CD14-positive monocyte (primary cell): ENCODE measurements at places on chromosomes 11 and 22.
A peak's percentile ranks its signal among the peaks of the same experiment; 100 is the strongest.

GRCh38 chr11:59141673-59142460 is 789 bp upstream of the FAM111A start:
- H3K36me3 ChIP-seq = peaks cover 12% of the 10 kb centered on the region
- H3K27ac ChIP-seq = peak overlapping the region; percentile 99
- no peaks in the 10 kb centered on the region for H3K27me3 ChIP-seq
- DNase-seq = no peak
- H3K4me1 ChIP-seq = peaks cover 40% of the 10 kb centered on the region
- peak overlapping the region; percentile 83 for H3K4me3 ChIP-seq

- H3K4me3 ChIP-seq = no peak overlapping the region
- peaks cover 49% of the 10 kb centered on the region for H3K4me1 ChIP-seq
- H3K27ac ChIP-seq = no peak overlapping the region
These were observed 34.3 kb upstream of the MYRF start for GRCh38 chr11:61718046-61718531.

- DNase-seq = no peak
- H3K27me3 ChIP-seq = no peaks in the 10 kb centered on the region
- H3K36me3 ChIP-seq = no peaks in the 10 kb centered on the region
- H3K27ac ChIP-seq = no peak overlapping the region
These were observed 14.1 kb upstream of the HTR3A start for GRCh38 chr11:113960702-113961330.

GRCh38 chr22:38412435-38413084 is 42.4 kb downstream of the KCNJ4 start:
- H3K4me3 ChIP-seq = peak overlapping the region; percentile 55
- H3K27me3 ChIP-seq = no peaks in the 10 kb centered on the region
- DNase-seq = no peak
- H3K4me1 ChIP-seq = peaks cover 33% of the 10 kb centered on the region
- no peaks in the 10 kb centered on the region for H3K36me3 ChIP-seq
- no peak overlapping the region for H3K27ac ChIP-seq

- H3K4me3 ChIP-seq = no peak overlapping the region
- H3K27ac ChIP-seq = no peak overlapping the region
- H3K27me3 ChIP-seq = no peaks in the 10 kb centered on the region
- no peaks in the 10 kb centered on the region for H3K36me3 ChIP-seq
These were observed 765.4 kb upstream of the ANO3 start for GRCh38 chr11:25566298-25567200.

DNA sequence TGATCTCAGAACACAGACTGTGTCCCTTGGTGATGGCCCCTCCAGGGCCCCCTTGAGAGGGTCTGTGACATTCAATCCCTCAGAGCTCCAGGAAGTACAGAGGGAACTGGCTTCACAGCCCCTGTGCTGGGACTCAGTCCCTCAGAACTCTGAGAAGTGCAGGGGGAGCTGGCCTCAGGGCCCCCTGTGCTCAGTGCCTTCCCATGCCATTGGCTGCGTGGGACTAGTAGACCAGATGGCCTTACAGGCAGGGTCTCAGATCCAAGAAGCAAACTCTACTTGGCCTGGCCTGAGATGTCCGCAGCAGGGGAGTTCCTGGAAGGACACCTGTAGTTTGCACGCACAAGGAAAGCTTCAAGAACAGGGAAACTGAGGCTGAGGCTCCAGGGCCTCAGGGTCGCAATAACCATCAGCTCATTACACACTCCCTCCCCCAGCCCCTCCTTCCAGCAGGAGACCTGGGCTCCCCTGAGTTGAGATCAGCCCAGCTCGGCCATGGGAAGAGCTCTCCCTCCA is 138.4 kb downstream of the BRD1 start:
- H3K27me3 ChIP-seq = no peaks in the 10 kb centered on the region
- H3K27ac ChIP-seq = no peak overlapping the region
- H3K36me3 ChIP-seq = no peaks in the 10 kb centered on the region
- H3K4me3 ChIP-seq = no peak overlapping the region
- DNase-seq = no peak

- no peak for DNase-seq
- H3K36me3 ChIP-seq = no peaks in the 10 kb centered on the region
- H3K27me3 ChIP-seq = no peaks in the 10 kb centered on the region
These were observed 255.0 kb upstream of the TBCEL start for GRCh38 chr11:120768949-120769348.

GRCh38 chr22:21984793-21985192 is 2.2 kb upstream of the TOP3B start:
- H3K27me3 ChIP-seq = no peaks in the 10 kb centered on the region
- no peak overlapping the region for H3K27ac ChIP-seq
- H3K36me3 ChIP-seq = peaks cover 2% of the 10 kb centered on the region
- no peak for DNase-seq

DNA sequence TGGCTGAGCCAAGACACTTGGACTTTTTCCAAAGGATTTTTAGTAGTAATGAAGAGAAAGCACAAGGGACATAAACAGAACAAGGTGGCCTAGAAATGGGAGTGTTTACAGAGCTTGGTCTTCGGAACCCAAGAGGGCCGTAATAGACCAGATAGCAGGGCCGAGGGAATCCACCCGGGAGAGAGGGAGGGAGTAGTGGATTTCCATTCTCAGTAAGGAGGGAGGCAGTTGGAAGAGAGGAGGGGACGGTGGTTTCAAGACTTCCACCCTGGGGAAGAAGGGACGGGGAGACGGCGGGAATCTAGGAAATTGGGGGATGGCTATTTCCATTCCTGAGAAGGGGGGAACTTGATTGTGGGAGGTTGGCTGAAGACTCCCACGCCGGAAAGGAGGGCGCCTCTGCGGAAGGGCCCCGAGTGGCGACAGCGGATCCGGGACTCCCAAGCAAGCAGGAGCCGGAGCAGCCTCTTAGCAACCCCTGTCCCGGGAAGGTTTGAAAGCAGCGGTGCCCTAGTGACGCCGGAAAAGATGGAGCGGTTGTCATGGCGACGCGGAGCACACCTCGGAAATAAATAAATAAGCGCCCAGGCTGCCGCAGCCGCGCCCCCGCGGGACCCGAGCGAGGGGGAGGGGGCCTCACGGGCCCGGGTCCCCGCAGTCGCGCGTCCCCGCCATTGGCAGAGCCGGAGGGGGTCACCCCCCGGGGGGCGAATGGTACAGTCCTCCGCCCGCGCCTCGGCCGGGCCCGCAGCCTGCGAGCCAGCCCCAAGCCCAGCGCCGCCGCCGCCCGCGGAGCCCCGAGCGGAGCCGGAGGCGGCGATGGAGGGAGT is 31.6 kb downstream of the EIF3F start:
- H3K4me3 ChIP-seq = no peak overlapping the region
- no peak for DNase-seq
- H3K27ac ChIP-seq = no peak overlapping the region

DNA sequence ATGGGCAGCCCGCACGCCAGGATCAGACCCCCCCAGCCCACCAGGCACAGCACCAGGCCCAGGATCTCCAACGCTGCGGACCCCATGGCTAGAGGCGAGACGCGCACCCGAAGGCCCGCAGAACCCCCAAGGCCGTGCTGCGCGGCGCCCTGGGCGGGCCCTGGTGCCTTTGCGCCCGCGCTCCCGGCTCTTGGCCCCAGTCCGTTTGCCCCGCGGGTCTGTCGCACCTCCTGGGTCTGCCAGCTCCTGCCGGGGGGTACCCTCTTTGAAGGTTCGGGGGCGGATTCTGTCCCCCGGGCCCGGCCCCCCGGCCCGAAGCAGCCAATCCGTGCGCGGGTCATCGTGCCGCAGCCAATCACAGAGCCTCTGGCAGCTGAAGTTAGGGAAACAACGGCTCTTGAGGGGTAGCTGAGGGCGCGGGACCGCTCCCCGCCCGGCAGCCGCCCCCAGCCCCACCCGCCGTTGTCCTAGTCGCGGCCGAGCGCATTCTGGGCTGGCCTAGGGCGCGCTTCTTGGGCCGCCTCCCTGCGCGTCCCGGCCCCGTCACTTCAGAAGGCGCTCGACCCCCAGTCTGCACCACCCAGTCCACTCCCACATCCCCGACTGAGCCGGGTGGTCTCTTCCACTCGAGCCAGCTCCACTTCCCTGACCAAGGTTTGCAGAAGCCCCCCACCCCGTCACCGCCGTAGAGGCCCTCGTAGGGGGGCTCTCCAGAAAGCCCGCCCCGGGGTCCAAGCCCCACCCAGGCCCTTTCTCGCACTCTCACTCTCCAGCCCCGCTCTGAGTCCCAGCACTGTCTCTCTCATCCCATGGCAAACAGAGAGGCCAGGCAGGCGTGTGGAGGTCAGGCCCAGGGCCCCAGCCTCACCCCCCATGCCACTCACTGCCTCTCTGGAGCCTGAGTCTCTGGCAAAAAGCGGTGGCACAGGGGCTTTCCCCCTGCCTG is at the start of gene CLDN5:
Gene CLDN5, minus strand, starts transcription at position 241 of the 946 bp plus-strand sequence. Its CDS starts 155 bp downstream, at position 86.
- H3K27me3 ChIP-seq = peaks cover 38% of the 10 kb centered on the region
- no peaks in the 10 kb centered on the region for H3K36me3 ChIP-seq
- peaks cover 17% of the 10 kb centered on the region for H3K4me1 ChIP-seq
- no peak for DNase-seq
- H3K27ac ChIP-seq = no peak within 1 kb of the TSS

DNA sequence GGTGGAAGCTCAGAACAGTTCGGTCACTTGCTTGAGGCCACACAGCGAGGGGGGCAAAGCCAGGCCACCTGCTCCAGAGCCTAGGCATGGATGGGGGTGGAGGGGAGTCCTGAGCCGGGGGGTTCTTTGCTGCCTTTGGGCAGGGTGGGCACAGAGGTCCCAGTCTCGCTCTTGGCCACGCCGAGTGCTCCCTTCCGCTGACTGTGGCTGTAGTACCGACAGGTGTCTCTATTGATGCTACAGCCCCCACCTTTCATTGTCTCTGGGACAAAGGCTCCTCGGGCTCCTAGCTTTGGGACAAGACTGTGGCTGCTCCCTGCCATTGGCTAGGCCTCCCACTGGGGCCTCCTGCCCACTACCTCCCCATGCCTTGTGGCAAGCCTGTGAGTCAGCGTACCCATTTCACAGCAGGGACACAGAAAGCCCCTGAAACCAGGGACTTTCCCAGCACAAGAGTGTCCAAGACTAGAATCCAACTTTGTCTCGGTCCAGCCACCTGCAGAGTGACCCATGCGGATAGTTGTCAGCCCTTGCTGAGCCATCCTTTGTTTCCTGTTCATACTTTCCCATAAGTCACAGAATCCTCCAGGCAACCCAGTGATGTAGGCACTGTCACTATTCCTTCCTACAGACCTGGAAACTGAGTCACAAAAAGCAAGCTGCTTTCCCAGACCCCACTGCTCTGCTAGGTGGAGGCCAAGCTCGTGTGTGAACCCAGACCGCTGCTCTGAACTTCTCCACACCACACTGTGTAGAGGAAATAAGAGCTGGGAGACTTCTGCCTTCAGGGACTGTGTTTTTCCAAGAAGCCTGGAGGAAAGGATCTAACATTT is 17.2 kb downstream of the MYEOV start:
- no peak overlapping the region for H3K4me3 ChIP-seq
- H3K4me1 ChIP-seq = peaks cover 29% of the 10 kb centered on the region
- H3K27me3 ChIP-seq = peaks cover 5% of the 10 kb centered on the region
- no peak overlapping the region for H3K27ac ChIP-seq

GRCh38 chr11:77039491-77040400 is 5.5 kb downstream of the B3GNT6 start:
- peaks cover 15% of the 10 kb centered on the region for H3K4me1 ChIP-seq
- peaks cover 33% of the 10 kb centered on the region for H3K27me3 ChIP-seq
- no peaks in the 10 kb centered on the region for H3K36me3 ChIP-seq
- no peak overlapping the region for H3K27ac ChIP-seq

DNA sequence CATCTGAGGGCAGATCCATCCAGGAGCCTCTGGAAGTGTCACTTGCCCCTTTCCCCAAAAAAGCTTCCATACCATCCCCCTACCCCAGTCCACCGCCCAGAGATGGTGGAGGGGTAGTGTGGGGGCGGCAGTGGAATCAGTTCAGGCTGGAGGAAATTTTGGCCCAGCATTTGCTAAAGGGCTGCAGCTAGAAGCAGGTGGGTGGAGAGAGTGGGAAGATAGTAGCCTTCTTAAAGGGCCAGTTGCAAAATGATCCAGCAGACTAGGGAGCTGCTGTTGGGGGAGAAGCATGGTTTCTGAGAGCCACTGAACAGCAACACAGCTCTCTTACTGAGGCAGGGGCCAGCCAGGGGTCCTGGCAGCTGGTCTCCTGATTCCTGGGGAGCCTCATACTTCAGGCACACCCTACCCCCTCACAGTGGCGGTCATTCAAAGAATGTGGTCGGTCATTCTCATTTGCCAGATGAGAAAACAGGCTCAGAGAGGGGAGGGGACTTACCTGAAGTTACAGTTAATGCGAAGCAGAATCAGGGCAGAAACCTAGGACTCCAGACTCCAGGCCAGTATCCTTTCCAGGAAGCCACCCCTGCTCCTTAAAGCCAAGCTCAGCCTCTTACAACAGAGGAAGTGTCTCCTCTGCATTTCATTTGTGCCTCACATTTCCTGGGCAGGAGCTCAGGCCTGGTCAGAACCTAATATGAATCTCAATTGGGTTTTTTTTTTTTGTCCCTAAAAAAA is 5.4 kb downstream of the SEC14L2 start:
- H3K27ac ChIP-seq = no peak overlapping the region
- no peak overlapping the region for H3K4me3 ChIP-seq
- H3K4me1 ChIP-seq = no peaks in the 10 kb centered on the region
- H3K27me3 ChIP-seq = peaks cover 31% of the 10 kb centered on the region
- H3K36me3 ChIP-seq = no peaks in the 10 kb centered on the region
- no peak for DNase-seq

DNA sequence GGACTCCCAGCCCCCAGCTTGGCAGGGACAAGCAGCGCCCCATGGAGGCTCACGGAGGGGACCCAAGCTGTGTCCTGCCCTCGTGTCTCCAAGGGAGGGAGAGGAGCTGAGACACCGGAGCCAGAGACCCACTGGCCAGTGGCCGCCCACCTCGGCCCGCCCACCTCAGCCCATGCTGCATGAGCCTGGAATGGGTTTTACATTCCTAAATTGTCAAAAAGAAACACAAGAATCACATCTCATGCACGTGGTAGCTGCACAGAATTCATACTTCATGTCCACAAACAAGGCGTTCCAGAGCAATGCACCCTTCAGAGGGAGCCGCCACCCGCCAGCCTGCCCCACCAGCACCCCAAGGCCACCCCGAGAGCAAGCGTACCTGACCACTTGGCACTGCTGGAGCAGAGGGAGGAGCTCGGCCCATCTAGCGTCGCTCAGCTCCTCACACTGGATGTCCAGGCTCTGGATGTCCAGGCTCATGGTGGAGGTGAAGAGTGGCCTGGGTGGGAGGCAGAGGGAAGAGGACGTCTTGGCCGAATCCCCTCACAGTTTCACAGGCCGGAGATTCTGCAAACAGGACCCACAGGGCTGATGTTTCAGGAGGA is 5.3 kb downstream of the RNH1 start:
- H3K27me3 ChIP-seq = no peaks in the 10 kb centered on the region
- peaks cover 54% of the 10 kb centered on the region for H3K4me1 ChIP-seq
- no peak for DNase-seq
- H3K27ac ChIP-seq = peak overlapping the region; percentile 99
- peaks cover 47% of the 10 kb centered on the region for H3K36me3 ChIP-seq
